MV-4-11 (cell line): ENCODE measurements at places on chromosomes 1 and 21.

GRCh38 chr1:245398180-245398579, 243.4 kb downstream of the KIF26B start:
- no peak for DNase-seq

DNA sequence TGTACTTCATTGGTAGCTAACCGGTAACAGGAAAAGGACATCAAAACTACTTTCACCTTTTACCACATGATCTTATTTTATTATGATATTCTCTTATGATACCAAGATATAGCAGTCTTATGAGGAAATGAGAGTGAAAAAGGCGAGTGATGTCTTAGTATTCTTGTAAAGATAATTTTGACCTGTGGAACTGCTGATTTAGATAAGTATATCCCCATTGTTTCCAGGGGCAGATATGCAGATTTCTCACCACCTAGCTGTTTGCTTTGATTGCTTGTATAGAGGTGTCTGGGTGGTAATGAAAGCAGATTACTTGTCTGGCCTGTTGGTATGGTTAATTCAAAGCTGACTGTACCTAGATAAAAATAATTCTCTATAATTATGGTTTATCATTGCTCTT, 53.1 kb downstream of the SYNJ1 start:
- DNase-seq = no peak

DNA sequence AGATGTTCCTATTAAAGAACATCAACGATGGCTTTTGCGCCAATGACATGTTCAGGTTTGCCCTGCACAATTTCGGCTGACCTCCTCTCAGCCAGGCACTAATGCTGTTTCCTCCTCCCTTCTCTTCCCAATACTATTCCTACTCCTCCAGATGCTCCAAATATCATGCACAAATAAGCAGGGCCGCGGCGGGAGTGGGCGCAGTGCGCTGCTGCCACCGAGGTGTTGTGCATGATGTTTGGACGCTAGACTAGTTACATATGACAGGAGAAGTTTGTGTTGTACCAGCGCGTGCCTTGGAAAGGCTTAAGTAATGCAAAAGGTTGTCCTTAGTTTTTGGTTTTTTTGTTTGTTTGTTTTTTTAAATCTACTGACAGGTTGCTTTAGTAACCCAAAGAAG, 33.3 kb upstream of the PPM1J start:
- no peak for DNase-seq

DNA sequence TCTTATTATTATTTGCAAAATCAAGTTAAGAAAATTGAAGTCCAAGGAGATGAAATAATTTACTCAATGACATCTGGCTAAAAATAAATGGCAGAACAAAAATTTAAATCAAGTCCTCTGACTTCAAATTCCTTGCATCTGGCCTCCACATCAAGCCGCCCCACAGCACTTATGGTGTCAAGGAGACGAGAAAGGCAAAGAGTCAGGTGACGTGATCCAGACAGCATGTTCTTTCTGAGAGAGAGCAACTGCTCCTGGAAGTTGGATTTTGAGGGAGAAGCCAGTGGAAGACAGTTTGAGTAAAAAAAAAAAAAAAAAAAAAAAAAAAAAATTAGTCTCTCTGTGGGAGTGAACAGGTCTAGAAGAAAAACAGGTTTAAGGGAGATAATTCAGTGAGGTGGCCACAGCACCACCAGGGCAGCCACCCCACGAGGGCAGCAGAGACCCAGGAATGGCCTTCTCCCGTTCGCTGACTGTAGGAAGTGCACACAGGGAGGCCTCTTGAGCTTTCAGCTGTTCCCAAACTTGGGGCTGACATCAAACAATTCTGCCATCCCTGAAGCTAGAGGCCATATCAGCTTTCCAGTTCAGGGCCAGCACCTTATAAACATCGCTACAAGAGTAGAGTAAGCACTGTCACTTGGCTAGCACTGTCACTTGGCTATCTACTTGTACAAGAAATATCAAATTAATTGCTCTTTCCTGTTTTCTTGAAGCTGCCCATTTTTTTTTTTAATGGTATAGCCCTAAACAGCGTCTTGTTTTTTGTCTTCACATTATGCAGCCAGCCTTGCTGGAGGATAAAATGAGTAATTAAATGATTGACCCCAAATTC, 7.8 kb downstream of the C1orf162 start:
- DNase-seq = peak; percentile 71

- DNase-seq = no peak
Measured at GRCh38 chr1:182646739-182647138, 37.6 kb downstream of the RGS8 start.

DNA sequence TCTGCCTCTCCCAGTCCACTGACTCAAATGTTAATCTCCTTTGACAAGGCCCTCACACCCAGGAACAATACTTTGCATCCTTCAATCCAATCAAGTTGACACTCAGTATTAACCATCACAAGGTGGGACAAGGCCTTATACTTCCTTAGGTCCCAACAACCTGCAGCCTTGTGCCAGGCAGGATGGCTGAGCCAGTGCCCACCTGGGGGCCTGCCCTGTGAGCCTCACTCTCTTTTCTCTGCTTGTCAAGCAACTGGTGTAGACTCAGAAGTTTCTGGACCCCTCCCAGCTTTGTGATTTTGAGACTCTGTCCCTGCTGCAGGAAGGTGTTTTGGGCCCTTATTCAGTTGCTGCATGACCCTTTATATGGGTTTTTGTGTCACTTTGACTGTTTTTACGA, 310.0 kb upstream of the C1orf174 start:
- no peak for DNase-seq

GRCh38 chr21:44329086-44329889, 9.9 kb downstream of the CFAP410 start:
- no peak for DNase-seq

DNA sequence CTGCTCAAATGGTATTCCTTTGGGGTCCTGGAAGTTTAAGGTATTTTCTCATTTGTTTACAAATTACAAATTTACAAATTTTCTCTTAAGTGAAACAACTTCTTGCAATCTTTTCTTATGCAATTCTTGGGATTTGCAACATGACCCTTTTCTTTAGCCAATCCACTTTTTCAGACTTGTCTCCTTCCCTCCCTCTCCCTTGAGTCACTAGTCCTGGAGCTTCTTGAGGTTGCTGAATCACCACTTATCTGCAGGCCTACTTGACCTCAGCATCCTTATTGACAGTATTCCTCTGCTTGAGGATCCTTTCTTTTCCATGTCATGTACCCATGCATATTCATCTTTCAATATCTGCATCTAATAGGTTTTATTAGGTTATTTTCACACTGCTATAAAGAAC, 302.8 kb upstream of the ADAMTS5 start:
- peak; percentile 89 for DNase-seq

GRCh38 chr1:87295445-87296110, 33.1 kb upstream of the LMO4 start:
- no peak for DNase-seq

GRCh38 chr1:248696261-248696660, 6.3 kb downstream of the OR14I1 start:
- DNase-seq = peak; percentile 69

- DNase-seq = no peak
Measured at GRCh38 chr1:67298762-67299161, 8.9 kb upstream of the IL12RB2 start.

DNA sequence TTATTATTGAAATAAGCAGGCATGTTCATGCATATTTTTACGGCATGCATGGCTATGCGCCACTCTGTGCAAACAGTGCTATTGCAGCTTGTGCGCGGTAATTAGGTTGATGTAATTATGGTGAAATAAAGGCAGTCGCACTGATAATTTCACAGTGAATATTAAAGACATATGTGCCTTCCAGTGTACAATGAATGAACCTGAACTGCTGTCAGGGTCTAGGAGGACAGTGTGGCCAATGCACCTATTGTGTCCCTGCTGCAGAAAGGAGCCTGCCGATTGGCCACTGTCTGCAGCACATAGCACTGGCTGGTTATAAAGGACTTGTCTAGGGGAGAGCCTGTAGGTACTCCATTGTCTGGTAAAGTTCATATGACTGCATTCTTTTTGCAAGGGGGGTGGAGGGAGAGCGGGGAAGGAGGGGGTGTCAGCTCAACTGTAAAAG, 340.4 kb downstream of the USP25 start:
- no peak for DNase-seq

DNA sequence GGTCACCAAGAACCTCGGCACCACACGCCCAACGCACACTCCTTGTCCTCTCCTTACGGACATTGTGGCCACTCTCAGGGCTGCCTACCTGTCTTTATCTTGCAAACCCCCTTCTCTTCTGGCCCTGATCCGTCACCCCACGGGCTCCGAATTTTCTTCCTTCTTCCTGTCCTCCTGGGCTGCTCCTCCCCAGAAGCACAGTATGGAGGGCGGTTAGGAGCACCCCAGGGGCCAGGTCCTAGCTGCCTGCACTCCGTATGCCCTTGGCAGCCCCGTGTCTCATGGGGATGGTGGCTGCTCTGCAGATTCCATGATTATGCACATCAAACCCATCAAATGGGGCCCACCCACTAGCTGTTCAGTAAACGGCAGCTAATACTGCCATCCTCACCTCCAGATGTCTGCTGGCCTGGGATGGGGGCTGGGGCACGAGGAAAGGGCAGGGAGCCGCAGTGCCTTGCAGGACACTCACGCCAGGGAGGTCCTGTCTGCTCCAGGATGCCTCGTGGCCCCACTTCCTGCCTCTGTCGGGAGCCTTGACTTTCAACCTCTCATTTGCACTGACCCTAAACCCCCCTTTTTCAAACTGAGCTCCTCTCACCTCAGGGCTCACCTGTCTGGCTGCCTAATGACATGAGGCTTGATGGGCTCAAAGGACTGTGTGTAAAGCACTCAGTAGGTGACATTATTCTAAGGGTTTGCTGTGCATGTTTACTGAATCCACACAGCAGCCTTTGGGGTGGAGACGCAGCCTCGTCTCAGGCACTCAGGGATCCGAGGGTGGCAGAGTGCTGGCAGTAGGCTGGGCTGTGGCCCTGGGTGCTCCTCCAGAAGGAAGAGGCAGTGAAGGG, 4.4 kb downstream of the TTC34 start:
- DNase-seq = no peak

- DNase-seq = peak; percentile 26
Measured at GRCh38 chr1:173424143-173424542, 53.0 kb upstream of the PRDX6 start.

- DNase-seq = no peak
Measured at GRCh38 chr1:43272576-43273571, 3.1 kb downstream of the TMEM125 start.

DNA sequence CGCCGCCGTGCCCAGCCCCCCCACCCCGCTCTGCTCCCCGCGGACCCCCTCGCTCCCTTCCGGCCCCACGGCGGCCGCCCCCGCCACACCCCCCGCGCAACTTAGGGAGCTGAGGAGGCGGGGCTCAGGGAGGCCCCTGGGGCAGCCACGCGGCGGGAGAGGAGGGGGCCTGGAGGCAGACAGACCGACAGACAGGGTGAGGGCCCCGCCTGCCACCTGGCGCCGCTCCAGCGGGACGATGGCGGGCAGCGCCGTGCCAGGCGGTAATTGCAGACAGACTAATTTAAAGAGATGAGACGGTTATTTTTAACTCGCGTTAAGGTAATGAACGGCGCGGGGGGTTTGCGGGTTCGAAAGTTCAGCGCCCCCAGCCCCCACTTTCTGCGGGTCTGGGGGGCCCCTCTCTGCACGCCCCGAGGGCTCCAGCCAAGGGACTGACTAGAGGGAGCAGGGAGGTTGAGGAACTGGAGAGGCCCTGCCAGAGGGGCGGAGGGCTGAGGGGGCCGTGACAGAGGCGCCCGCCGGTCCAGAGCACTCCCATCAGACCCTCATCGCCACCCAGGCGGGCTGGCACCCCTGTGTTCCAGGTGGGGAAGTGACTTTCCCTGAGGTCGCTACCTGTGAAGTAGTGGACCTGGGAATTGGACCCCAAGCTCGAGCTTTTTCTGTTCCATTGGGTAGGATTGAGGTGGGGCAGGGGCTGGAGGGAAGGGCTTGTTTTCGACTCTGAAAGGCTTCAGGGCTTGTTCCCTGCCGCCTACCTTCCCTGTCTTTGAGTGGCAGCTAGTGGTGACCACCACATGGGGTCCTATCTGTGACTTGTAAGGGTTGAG, 5.4 kb downstream of the FOXO6 start:
- no peak for DNase-seq

DNA sequence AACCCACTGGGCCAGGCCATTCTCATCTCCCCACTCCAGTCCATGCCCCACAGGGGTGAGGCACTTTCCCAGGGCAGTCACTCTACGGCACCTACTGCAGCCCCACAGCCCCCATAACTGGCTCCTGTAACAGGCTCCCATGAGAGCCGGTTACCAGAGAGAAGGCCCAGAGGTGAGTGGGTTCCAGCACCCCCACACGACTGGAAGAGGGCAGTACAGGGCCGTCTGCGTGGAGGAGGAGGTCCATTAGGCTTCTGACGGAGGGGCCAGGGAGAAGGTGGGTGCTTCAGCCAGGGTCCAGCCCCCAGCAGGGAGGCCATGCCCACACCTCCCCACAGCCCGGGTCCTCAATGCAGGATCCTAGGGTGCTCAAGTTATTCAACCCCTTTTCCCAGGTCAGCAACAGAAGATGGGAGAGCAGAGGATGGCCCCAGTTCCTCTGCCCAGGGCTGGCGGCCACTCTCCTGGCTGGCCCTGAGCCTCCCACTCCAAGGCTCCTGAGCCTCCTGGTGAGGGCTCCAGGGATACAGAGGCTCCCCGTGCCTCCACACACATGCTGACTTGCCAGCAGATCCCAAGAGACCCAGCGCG, 1.6 kb downstream of the ACAP3 start:
- no peak for DNase-seq

- DNase-seq = no peak
Measured at GRCh38 chr1:216793303-216793702, 70.1 kb upstream of the ESRRG start.

- DNase-seq = no peak
Measured at GRCh38 chr21:30349572-30349971, 1.2 kb upstream of the KRTAP23-1 start.

GRCh38 chr1:203480525-203481084, 5.0 kb downstream of the PRELP start:
- DNase-seq = no peak

- DNase-seq = no peak
Measured at GRCh38 chr1:59833991-59834390, 19.2 kb downstream of the HOOK1 start.

- DNase-seq = no peak
Measured at GRCh38 chr1:175404177-175404576, 211.6 kb upstream of the KIAA0040 start.

- no peak for DNase-seq
Measured at GRCh38 chr1:113965703-113966412, 13.4 kb upstream of the OLFML3 start.

- DNase-seq = no peak
Measured at GRCh38 chr1:98196012-98196411, 275.2 kb upstream of the DPYD start.

- DNase-seq = no peak
Measured at GRCh38 chr1:5858844-5859407, 133.3 kb downstream of the NPHP4 start.

- DNase-seq = peak; percentile 69
Measured at GRCh38 chr1:27099587-27100334, 55.2 kb downstream of the SLC9A1 start.

- peak; percentile 12 for DNase-seq
Measured at GRCh38 chr1:54273092-54273794, 73.3 kb downstream of the MRPL37 start.

- no peak for DNase-seq
Measured at GRCh38 chr1:54559771-54560231, 11.8 kb downstream of the ACOT11 start.
